ENCODE measurements at places on chromosomes 1 and 21.

GRCh38 chr1:167509587-167509986 lies 8.7 kb downstream of the CD247 start:
- no peak for DNase-seq

GRCh38 chr1:232059726-232060374 lies 433.3 kb downstream of the DISC1 start:
- no peak for DNase-seq

GRCh38 chr1:115062542-115063004 lies 26.7 kb downstream of the TSPAN2 start:
- DNase-seq: peak; percentile 93

- DNase-seq: no peak
Measured at GRCh38 chr21:15968776-15969310, 239.1 kb downstream of the USP25 start.

- no peak for DNase-seq
Measured at GRCh38 chr1:178094739-178095645, 1.1 kb downstream of the RASAL2 start.

DNA sequence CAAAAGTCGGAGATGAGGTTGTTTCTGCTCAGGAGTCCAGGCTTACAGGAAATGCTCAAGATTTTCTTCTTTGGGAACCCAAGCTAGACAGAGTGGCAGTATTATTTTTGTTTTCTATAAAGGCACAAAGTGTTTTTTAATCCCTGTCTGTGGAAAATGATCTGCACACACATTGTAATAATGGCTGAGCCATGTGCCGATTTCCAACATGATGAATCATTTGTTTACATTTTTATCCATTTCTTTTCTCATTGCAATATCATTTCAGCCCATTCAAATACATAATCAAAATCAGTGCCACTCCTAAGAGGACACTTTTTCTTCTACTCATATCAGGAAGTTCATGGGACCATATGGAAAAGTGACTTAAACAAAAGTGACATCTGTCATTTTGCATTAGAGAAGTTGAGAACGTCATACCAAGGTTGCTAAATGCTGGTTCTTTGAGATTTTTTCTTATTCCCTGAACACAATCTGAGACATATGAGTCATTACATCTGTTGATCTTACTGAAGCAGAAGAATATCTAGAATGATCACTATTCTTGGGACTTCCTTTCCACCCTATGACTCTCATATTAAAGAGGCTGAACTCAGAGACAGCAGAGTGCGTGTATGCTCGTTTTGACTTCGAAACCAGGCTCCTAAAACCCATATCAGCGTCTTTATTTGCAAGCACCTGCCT lies 44.9 kb downstream of the ACTA1 start:
- DNase-seq: no peak

DNA sequence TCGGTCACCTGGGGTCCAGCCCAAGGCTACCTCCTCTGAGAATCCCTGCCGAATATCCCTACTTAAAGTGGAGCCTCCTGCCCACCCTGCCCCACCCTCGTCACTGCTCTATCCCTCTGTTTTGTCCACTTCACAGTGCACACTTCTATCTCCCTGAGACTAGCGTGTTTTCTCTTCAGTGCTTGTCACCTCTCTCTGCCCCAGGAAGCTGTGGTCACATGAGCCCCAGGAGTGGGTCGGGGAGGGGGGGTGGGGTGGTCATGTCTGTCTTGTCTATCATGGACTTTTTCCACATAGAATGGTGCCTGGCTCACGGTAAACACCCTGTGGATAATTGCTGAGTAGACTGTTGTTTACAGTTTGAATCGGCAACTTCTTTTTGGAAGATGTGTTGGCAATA lies 673.6 kb downstream of the PTPRU start:
- no peak for DNase-seq

DNA sequence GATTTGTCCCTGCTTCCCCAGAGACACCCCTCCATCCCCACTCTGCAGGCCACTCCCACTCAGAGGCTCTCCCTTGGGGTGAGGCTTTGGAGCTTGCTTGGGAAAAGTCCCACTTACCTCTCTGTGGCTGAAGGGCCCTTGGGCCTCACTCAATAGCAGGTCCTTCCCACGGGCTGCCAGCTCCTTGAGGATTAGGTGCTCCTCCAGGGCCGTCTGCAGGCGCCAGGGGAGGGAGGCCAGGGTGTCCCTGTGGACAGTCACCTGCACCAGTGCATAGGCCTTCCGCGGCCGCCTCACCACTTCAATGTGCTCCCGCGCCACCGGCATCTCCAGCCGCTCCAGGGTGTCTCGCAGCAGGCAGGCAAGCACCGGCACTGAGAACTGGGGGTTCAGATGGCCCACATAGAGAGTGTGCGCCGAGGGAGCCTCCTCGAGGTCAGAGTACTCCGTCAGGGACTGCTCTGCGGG lies 1.4 kb downstream of the SLFNL1 start:
- no peak for DNase-seq

DNA sequence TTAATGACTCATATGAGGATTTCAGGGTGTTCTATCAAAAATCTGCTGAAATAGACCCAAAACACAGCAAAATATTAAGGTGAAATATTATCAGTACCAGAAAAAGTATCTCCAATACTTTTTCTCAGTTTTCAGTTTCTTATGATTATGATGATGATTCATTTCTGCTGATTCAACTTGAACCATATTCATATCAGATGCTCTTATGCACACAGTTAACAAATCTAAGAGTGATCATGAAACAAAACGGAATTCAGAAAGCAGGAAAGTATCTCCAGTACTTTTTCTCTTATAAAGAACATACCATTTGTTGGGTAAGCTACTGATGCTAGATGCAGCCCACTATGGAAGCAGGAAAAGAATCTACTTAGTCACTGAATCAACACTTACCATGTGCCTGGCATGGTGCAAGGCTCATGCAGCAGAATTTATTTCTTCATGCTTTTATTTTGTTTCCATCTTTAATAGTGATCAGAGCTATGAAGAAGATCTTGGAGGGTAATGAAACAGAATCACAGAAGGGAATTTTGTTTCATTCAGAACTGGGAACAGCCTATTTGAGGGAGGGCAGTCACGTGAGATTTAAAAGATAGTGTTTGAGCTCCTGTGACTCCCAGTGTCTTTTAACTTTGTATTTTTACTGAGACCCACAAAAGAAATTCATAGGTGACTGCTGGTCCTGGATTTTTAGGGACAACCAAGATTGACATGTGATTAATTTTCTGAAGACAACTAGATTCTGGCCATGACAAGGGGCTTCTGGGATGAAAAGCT lies 480.6 kb downstream of the SETD4 start:
- no peak for DNase-seq

DNA sequence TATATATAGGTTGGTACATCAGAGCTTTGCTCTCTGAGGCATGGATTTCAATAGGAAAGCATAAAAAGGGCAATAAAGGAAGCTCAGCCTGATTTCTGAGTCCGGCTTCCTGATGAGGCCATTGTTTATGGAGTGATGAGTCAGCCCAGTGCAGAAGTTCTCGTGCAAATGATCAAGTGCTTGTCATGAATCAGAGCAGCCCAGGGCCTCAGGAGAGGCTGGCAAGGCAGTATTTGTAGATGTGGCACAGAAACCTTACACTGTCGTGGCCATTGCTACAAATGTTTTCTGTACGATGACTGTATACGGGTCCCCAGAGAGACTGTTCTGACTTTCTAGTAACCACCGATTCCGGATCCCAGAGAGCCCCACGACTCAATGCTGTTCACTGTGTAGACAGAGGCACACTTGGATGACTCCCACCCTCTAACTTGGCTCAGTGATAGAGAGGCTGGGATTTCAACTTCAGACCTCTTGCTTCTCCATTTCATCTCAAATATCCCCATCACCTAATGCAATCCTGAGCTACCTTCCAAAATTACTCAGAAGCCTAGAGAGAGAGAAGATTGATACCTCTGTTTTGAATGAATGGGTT lies 26.8 kb downstream of the UMODL1 start:
- no peak for DNase-seq

- DNase-seq: peak; percentile 33
Measured at GRCh38 chr1:1144122-1144842, 28.4 kb upstream of the C1orf159 start.

- DNase-seq: no peak
Measured at GRCh38 chr1:234926264-234926558, 202.4 kb downstream of the TOMM20 start.

GRCh38 chr1:230224101-230224960 lies 157.3 kb downstream of the GALNT2 start:
- DNase-seq: no peak
